NCI-H187 treated with DMSO at 0.1 percent for 48 hours (cell line): ENCODE measurements at places on chromosomes 2 and 18.

- no peak for DNase-seq
Measured at GRCh38 chr18:1976484-1976883, 594.8 kb downstream of the METTL4 start.

DNA sequence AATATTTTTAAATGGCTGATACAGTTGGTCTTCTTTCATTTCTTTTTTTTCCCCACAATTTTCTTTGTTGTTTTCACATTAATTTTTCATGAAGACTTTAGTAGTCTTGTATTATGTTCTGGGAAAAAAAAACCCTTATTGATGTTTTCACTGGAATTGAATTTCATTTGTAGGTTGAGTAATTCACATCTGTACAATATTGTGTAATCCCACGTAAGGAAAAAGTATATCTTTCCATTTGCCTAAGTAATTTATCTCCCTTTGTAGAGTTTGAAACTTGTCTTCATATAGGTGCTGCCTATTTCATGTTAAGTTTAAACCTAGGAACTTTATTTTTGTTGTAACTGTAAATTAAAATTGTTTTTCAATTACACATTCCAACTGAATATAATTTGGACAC is 2.0 kb downstream of the DNAJC27 start:
- DNase-seq, result no peak

DNA sequence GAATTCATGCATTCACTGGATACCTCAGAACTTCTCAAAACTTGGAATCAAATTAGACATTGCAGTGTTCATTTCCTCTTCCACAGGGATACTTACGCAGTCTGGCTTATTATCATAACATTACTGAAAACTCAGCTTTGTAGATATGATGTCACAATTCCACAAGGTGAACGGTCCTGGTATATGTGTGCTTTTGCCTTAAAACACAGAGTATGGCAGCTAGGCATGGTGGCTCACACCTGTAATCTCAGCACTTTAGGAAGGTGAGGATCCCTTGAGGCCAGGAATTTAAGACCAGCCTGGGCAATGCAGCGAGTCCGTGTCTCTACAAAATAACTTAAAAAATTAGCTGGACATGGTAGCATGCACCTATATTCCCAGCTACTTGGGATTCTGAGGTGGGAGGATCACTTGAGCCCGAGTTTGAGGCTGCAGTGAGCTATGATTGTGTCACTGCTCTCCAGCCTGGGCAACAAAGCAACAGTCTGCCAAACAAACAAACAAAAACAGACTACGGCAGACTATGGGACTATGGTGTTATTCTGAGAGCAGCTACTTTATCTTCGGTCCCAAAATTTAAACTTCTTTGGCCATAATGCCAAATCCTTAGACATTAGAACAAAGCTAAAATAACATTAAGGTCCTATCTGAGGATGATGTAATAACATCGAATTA is 1191.9 kb upstream of the SLC39A10 start:
- no peak for DNase-seq

DNA sequence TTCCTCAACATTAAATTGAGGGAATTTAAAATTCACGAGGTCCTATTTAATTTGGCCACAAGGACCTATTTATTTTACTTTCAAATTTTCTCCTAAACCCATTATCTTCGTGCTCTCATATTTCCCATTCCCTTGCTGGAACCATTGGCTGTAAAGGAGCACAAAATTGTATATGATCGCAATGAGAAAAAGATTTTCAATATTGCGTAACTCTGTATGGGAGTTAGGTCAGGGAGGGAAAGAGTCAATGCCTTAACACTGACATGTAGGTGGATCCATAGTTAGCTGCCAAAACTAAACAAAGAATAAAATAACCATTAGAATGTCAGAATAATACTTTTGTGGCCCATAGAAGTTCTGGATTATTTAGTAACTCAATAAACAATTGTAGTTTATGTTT is 40.6 kb upstream of the ZC3H15 start:
- no peak for DNase-seq

GRCh38 chr18:56770097-56770496 is 118.9 kb downstream of the WDR7 start:
- DNase-seq, result no peak

DNA sequence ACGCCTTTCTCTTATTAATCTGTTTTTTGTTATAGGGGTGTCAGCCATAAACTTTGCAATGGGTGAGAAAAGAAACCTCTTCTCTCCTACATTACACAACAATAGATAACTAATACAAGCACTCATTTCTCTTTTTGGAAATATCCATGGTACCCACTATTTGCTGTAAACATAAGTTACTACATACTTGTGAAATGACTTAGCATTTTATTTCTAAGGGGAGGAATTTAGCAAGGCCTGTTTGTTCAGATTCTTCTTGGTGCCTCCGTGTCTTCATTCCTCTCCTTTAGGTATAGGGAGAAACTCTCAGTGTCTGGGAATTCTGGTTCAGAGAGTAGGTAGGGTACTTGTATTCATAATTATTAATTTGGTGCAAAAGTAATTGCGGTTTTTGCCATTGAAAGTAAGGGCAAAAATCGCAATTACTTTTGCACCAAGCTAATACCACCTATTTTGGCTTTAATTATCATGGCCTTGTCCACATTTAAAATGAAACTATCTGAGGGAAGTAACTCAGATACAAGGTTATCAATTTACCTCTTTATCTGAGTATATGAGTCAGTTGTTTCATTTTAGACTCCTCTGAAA is 134.8 kb downstream of the MREG start:
- no peak for DNase-seq

- no peak for DNase-seq
Measured at GRCh38 chr2:121530212-121530705, 421 bp upstream of the RNU4ATAC start.

DNA sequence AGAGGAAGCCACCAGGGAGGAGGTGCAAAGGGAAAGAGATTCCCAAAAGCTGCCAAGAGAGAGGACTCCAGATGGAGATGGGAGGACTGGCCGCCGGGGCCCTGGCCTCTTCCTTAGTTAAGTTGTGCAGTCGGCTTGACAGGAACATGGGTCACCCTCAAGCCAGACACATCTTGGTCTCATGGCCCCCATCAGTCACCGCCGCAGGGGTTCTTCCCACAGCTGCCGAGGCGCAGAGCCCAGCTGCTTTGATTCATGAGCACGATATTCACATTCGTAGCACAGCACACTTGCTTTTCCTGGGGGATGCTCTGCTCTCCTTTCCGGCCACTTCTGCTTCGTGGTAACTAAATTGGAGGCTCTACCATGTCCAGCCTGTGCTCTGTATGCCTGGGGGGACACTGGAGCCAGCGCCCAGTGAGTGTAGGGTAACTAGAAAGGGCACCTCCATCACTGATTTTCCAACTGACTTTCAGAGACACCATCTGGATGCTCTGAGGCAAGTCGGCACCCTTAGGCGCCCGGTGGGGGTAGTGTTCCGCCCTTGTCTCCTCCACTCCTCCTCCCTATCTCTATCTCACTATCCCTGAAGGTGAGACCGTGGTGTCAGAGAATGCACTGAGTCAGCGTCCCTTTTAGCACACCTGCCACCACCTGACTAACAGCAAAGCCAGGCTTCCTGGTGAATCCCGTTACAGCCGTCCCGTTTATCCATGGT is 13.3 kb downstream of the TWIST2 start:
- DNase-seq, result no peak

DNA sequence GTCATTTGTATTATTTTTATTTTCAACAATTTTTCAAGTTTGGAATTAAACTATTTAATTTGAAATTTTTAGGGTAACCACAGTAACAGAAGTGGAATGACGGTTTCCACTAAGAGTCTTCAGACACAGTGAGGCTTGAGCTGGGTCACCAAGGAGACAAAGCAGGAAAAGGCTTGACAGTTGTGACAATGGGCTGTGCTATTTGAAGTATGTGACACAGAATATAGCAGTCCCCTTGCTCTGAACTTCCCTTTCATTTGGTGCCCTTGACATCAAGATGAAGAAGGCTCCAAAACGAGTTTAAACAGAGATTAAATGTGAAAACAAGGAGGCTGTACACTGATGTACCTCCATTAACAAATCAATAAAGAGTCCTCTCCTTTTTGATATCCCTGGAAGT is 265.4 kb upstream of the DLGAP1 start:
- DNase-seq, result no peak

GRCh38 chr2:134072341-134072740 is 181.5 kb upstream of the MGAT5 start:
- DNase-seq, result no peak

- no peak for DNase-seq
Measured at GRCh38 chr2:236733156-236733555, 163.5 kb downstream of the ACKR3 start.

DNA sequence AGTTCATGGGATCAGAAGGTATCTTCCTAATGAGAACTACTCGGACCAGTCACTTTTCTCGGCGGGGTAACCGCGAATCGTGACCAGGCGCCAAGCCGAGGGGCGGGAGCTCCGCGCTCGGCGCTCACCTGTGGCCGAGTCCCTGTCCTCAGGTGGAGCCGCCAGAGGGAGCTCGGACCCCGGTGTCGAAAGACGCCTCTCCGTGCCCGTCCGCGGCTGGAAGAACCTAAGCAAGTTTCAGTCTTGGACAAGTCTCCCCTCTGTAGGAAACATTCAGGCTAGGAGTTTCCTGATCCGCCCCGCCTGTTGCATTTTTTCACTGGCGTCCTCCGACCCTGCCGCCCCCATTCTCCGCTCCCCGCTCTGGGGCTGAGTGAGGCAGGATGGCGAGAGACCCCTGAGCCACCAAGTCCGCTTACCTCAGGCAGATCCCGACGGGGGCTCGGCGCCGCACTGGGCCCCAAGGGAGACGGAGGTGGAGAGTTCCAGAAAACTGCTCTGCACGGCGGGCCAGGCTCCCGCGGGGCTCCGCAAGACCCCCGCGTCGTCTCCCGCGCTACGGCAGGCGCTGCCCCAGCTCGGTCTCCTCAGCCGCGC is 480 bp downstream of the DSEL start:
- DNase-seq, result no peak

DNA sequence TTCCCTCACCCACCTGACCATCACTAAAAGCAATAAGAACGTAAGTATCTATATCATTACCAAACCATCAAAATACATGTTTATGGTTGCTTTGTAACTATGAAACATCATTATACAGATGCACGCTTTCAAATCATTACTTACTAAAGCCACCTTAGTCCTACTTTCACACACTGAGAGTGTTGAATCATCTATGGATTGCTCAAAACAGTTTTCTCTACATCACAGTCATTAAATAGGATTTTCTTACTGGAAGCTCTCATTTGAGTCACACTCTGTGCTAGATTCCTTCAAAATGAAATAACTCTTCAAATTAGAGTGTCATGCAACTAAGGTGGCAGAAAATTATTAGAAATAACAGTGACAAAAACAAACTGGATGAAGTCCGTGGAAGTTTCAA is 878.4 kb downstream of the CPS1 start:
- no peak for DNase-seq

DNA sequence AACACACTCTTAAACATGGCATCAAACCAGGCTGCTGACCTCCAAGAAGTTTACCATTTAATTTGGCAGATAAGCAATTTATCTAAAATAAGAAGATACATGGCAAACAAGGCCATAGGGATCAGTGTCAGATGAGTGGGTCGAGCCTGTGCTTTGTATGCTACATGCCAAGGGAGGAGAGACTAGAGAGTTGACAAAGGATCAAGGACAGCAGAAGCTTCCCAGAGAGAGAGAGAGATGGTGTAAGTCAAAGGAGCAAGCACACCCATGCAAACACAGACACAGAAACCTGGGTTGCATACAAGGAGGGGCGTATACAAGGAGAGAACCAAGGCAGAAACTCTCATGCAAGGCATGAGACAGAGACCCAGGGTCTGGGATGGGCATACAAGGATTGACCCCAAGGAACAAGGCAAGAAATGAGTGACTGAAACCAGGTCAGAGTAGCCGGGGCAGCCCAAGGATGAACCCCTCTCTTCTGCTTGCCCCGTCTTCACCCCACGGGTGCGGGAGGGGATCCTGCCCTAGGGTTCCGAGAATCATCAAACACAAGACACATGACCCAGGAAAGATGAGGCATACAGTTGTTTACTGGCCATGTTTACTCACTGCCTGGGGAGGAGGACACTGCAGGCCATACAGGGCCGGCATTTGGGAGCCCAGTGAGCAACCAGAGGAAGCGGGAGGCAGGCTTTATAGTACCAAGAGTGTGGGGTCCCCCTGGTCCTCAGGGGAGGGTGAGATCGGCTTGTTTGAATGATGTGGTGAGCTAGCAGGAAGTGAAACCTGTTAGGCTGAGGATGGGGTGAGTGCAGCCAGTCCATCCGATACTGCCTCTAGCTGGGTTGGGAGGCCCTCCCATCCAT is 529.2 kb upstream of the ID2 start:
- DNase-seq, result no peak

DNA sequence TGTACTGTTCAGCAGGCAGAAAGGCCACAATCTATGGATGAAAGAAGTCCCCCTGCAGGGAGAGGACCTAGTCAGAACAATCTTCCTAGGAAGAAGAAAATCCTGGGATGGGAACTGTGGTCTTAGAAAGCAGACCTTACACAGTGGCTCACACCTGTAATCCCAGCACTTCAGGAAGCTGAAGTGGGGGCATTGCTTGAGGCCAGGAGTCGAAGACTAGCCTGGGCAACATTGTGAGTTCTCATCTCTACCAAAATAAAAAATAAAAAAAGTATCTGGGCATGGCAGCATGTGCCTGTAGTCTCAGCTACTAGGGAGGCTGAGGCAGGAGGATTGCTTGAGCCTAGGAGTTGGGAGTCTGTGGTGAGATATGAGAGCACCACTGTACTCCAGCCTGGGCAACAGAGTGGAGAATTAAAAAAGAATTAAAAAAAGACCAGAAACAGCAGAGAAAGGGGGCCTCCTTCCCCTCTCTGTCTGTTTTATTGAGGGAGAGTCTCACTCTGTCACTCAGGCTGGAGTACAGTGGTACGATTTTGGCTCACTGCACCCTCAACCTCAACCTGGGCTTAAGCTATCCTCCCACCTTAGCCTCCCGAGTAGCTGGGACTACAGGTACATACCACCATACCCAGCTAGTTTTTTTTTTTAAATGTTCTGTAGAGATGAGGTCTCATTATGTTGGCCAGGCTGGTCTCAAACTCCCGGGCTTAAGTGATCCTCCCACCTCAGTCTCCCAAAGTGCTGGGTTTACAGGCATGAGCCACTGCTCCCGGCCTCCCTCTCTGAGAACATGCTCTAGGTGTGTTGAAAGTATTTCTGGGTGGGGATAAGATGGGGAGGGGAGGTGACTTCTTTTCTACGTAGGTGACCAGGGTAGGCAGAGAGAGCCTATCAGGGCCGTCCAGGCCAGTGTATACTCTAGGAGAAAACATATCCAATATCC is 7.4 kb downstream of the RHOB start:
- DNase-seq, result no peak

DNA sequence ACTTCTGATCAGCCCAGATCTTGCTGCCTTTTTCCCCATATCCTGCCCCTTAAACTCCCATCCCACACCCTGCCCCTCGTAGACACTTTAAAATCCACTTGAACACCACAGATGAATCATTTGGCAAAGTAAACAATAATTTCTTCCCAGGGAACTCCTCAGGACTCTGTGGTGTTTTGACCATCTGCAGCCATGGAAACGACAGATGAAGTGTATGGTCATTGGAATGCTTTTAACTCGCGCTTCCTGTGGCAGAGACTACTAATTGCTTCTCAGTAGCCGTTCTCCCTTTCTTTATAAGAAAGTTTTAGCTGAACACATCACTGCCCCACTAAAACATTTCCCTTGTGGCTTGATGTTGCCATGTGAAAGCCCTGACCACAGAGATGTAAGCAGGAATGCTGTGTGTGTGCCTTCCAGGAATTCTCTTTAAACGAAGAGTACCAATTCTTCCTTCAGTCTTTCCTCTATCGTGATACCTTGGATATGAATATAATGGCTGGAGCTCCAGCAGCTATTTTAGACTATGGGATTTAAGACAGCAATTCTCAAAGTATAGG is 92.7 kb upstream of the PARD3B start:
- DNase-seq, result peak; percentile 12

GRCh38 chr18:34583895-34584294 is 126.2 kb upstream of the DTNA start:
- no peak for DNase-seq
